ENCODE measurements at places on chromosomes 7 and 10.

DNA sequence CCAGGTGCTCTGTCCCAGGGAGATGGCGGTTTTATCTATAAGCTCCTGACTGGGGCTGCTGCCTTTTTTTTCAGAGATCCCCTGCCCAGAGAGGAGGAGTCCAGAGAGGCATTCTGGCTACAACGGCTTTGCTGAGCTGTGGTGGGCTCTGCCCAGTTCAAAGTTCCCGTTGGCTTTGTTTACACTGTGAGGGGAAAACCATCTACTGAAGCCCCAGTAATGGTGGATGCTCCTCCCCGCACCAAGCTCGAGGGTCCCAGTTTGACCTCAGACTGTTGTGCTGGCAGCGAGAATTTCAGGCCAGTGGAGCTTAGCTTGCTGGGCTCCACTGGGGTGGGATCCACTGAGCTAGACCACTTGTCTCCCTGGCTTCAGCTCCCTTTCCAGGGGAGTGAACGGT, 16.4 kb upstream of the SLC26A5 start:
- DNase-seq: no peak

DNA sequence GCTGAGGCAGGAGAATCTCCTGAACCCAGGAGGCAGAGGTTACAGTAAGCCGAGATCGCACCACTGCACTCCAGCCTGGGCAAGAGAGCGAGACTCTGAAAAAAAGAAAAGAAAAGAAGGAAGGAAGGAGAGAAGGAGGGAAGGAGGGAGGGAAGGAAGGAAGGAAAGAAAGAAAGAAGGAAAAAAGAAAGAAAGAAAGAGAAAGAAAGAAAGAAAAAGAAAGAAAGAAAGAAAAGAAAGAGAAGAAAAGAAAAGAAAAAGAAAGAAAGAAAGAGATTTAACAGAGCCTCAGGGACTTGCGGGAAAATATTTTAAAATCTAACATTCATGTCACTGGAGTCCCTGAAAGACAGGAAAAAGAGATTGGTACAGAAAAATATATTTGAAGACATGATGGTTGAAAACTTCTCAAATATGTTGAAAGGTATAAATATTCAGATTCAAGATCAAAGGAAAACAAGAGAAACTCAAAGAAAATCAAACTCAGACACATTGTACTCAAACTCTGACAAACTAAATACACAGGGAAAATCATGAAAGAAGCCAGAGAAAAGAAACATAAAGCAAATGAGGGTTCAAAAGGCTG, 25.3 kb upstream of the DNAAF5 start:
- DNase-seq: no peak

DNA sequence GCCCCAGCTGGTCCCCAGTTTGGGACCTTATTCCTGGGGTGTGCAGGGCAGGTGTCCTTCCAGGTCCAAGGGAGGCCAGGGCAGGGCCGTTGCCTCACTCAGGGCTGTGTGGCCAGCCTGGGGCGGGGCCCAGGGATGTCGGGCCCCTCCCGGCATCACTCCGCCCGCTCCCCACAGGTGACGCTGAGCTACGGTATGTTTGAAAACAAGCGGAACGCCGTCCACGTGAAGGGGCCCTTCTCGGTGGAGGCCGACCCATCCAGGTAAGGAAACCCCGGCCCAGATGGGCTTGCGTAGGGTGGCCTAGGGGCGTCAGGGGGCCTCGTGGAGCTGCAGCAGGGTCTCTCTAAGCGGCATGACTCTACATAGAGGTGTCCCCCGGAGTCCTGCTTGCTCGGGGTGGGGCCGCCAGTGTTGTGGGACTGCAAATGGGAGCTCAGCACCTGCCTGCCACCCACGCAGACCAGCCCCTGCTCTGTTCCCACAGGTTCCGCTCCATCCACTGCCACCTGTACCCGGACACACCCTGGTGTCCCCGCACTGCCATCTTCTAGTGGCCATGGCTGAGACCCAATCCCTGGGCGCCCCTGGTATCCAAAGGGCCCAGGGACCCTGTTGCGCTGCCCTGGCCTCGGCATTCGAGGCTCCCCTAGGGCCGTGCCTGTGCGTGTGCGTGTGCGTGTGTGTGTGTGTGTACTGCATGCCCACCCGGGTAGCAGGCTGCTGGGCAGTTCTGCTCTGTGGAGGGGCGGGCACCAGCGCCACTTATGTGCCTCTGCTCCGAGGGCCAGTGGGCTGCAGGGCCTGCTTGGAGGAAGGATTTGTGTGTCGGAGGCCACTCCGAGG, 7.3 kb downstream of the LFNG start:
- DNase-seq: no peak

- no peak for DNase-seq
Measured at GRCh38 chr10:113045147-113046055, 95.4 kb downstream of the TCF7L2 start.

DNA sequence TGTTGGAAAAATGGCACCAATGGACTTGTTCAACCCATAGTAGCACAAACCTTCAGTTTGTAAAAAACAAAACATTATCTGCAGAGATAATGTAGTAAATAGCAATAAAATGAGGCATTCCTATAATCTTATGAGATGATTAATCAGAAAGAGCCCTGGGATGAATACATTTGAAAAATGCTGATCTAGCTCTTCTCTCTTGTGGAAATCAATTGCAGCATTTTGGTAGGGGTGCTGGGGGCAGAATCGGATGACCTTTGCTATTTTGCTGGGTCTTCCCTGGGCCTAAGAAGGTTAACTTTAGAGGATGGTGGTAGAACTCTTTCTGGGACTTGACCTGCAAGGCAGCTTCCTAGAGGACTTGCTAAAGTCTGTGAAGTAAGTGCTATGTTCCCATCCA, 163.5 kb downstream of the ADRA2A start:
- no peak for DNase-seq

- DNase-seq: no peak
Measured at GRCh38 chr10:5468262-5469106, 30.9 kb downstream of the CALML5 start.

DNA sequence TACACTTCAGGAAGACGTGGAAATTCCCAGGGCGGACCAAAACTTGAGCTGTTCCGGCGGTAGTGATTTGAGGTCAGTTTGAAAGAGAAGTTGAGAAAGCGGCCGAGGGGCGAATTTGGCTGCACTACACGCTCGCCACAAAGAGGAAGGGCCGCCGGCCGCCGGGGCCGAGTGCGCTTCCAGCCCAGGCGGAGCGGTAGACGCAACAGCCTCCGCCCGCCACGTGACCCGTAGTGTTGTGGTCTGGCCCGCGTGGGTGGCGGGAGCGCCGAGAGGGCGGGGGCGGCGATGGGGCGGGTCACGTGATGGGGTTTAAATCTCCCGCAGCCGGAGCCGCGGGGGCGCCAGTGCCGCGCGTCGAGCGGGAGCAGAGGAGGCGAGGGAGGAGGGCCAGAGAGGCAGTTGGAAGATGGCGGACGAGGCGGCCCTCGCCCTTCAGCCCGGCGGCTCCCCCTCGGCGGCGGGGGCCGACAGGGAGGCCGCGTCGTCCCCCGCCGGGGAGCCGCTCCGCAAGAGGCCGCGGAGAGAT, at the start of gene SIRT1:
Gene SIRT1 (plus strand): TSS at position 344 of the 529 bp plus-strand sequence. CDS start 66 bp downstream, at position 410.
- peak; percentile 91 for DNase-seq

GRCh38 chr7:108875139-108875538, 305.5 kb downstream of the DNAJB9 start:
- no peak for DNase-seq

DNA sequence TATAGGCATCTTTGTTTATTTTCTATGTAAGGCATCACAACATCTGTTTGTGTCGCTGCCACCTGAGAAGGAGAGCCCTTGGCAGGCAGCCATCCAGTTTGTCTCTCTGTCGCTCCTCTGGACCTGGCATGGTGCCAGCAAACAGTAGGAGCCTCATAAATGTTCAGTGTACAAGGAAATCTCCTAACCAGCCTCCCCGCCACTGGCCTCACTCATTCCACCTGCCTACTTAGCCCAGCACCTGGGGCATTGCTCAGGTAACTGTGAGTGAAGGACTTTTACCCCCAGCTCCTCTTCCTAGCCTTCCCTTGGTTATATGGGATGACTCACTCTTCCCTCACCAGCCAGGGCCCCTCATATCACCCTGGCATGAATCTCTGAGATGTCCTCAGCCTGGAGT, 61.7 kb upstream of the NPTX2 start:
- no peak for DNase-seq

DNA sequence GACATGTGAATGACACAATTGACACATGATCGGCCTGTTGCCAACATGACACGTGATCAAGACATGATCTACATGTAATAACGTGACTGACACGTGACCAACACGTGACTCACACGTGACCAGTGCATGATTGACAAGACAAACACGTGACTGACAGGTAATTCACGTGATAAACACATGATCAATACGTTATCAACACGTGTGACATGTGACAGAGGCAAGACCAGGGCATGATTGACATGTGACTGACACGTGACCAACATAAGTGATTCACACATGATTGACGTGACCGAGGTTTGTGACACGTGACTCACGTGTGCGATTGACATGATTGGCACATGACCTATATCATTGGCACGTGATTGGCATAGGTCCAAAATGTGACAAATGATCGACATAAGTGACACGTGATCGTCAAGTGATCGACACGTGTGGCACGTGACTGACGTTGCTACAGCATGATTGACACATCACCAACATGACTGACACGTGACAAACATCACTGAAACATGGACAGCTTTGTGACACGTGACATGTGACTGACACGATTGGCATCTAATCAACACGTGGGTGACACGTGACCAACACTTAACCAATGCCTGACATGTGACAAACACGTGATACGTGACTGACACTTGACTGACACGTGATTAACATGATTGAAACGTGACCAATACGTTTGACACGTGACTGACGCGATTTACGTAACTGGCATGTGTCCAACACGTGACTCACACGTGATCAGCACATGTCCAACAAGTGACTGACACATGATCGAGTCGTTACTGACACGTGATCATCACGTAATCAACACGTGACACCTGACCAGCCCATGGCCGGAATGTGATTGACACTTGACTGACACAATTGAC, 23.0 kb downstream of the CRPPA start:
- DNase-seq: no peak

- no peak for DNase-seq
Measured at GRCh38 chr7:43249823-43250145, 137.3 kb downstream of the HECW1 start.

GRCh38 chr10:24862589-24862988, 89.8 kb downstream of the PRTFDC1 start:
- DNase-seq: no peak

- DNase-seq: no peak
Measured at GRCh38 chr7:45980181-45980905, 59.3 kb upstream of the IGFBP3 start.

GRCh38 chr7:151249034-151249731, 689 bp upstream of the SMARCD3 start:
- DNase-seq: peak; percentile 44

DNA sequence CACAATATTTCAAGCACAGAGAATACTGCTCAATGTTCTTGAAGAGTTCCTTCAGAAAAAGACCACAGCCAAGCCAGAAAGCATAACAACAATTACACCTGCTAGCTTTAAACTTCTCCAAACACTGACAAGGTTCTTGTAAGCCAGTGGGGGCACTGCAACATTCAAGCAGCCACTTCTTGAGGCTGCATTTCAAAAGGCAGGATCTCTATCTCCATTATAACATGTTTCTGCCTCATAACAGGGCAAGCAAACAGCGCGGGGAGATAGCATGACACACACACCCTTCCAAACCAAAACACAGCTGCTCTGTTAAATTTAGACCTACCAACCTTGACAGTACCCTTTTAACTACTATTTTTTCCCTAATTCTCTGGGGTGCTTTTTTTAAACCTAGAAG, 30.8 kb downstream of the CHCHD3 start:
- no peak for DNase-seq

- no peak for DNase-seq
Measured at GRCh38 chr7:139782932-139783331, 5.1 kb upstream of the HIPK2 start.
